ENCODE measurements at places on chromosomes 11 and 22.

DNA sequence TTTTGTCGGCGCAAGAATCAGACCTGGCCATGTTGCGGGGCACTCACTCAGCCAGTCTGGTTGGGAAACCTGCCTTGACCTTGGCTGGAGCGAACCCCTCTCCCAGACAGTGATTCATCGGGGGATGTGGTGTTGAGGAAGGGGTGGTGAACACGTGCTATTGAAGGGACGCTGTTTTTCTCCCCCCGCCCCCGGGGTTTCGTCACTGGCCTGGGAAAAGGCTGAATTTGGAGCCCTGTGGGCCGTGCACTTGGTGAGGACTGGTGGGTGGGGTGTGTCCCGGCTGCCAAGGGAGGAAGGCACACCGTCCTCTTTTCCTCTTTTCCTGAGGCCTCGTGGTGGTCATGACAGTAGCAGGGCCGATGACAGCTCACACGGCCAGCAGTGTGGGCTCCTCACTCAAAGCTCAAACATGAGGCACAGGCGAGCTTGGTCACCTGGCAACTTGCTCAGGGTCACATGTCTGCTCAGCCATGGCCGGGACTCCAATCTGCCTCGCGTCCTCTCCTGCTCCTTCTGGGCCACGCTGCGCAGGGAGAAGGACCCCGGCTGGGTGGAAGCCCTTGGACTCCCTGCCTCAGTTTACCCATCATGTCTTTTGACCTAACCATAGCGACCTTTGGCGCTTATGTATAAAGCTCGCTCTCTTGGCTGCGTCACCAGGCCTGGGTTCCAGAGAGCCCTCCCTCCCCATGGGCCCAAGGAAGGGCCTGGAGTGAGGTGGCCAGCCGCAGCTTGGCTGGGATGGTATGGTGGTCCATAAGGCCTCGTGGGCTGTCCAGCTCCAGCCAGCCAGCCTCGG, 49.4 kb downstream of the SMIM38 start:
- no peak for DNase-seq

GRCh38 chr22:17917490-17917983, 106.8 kb downstream of the MICAL3 start:
- no peak for DNase-seq

GRCh38 chr11:70785372-70785771, 387.0 kb downstream of the CTTN start:
- DNase-seq = no peak

- DNase-seq = no peak
Measured at GRCh38 chr22:25818541-25818940, 76.6 kb downstream of the MYO18B start.

- no peak for DNase-seq
Measured at GRCh38 chr22:23555118-23555517, 25.0 kb downstream of the IGLL1 start.

GRCh38 chr11:110903830-110904229, 191.6 kb upstream of the ARHGAP20 start:
- DNase-seq = peak; percentile 22

GRCh38 chr11:109939166-109939810, 153.9 kb upstream of the ZC3H12C start:
- peak; percentile 64 for DNase-seq

DNA sequence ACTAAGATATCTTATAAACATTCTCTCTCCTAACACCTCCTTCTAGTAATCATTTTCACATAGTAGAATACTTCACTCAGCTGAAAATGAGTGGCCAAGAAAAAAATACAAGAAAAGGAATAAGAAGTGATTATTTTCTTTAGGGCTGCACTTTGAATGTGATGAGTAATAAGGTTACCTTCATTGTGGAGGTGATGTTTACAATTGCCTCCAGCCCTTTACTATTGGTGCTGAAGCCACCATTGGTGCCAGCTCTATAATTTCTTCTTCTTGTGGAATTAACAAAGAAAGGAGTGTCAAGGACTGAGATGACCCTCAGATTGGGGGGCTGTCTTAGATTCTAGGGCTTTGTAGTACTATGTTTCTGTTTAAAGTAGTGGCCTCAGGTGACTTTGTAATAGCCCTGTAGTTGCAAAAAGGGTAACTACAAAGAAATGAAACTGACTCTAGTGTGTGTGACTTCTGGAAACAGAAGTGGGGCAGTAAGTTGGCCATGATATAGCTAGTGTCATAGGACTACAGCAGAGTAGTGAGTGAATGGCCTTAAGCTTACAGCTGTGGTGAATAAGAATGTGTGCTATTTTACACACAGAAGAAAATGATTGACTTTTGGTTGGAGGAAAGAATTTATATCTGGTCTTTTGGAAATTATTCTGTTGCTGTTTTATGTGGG, 287.2 kb downstream of the TMEM135 start:
- no peak for DNase-seq

- no peak for DNase-seq
Measured at GRCh38 chr11:106426696-106427095, 349.2 kb downstream of the AASDHPPT start.

- DNase-seq = peak; percentile 86
Measured at GRCh38 chr11:33015621-33016551, at the start of gene DEPDC7. Gene DEPDC7, plus strand, starts transcription at chr11:33015878. Its CDS starts 78 bp downstream, at chr11:33015956.

- DNase-seq = no peak
Measured at GRCh38 chr11:92653454-92653853, 316.0 kb upstream of the MTNR1B start.

DNA sequence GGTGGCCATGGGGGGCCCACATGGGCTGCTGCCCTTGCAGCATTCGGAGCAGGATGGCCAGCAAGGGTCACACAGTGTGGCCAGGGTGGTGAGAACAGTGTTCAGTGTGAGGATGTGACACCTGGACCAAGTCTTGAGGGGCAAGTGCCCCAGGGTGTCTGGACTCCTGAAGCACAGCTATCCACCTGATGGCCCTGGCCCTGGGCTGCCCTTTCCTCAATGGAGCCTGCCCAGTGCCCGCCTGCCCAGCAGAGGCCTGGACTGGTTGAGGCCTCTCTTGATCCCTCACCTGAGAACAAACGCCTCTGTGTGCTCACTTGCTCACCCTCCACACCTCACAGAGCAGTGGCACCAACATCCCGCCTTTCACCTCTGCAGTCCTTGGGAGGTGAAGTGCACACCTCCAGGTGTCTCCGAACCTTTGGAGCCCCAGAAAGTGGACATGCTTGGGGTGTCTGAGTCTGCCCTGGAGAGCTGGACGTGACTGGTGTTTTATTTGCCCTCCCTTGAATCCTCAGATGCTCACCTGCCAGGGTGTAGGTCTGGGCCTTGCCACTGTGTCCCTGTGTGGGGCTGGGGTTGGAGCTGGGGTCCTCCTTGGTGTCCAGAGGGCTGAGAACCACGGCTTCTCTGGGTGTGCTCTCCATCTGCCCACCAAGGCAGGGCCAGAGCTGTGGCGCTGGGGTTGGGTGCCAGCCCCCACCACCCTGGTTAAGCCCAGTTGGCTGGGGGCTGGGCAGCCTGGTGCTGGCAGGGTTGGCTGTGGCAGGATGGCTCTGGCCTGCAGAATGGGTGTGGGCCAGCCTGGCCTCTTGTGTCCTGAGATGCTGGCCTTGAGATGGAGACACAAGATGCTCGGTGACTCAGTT, 3.8 kb upstream of the MUC2 start:
- DNase-seq = no peak

DNA sequence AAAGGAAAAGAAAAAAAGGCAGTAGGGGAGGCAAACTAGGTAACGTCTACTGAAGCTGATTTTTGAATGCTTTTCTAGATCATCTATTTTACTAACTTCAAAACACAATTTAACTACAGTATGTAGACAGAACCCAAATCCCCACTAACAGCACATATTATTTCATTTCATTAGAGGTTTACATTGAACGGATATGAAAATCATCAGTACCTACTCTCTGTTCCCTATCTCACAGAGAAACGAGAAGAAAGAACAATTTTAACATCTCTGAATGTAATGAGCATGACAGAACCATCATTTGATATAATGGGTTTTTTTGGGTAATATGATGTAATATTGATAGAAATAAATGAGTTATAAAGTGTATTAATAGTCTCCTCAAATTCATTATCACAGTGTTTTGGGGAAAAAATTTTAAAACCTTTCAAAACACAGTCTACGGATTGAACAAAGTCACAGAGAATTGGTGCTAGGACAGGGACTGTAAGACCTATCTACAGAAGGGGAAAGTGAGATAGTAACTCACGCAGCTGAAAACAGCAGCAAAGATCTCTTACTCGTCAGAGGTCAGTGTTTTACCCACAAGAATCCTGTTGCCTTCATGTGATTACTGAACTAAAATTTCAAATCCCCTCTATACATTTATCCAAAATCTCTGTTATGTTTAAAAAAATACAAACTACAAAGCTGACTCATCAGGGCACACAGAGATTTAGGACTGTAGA, 77.3 kb downstream of the ZBTB44 start:
- DNase-seq = no peak

DNA sequence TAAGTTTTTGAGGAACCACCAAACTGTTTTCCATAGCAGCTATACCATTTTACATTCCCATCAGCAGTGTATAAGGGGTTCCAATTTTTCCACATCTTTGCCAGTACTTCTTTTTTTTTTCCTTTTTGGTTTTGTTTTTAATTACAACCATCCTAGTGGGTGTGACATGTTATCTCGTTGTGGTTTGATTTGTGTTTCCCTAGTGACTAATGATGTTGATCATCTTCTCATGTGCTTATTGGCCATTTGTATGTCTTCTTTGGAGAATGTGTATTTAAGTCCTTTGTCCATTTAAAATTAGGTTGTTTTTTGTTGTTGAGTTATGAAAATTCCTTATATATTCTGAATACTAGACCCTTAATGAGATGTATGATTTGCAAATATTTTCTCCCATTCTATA, 59.3 kb downstream of the STIM1 start:
- no peak for DNase-seq

Data from fibroblast of gingiva (primary cell).